ENCODE measurements at places on chromosomes 6 and 20.

GRCh38 chr6:69900869-69901268 is 34.5 kb downstream of the COL19A1 start:
- no peak for DNase-seq

DNA sequence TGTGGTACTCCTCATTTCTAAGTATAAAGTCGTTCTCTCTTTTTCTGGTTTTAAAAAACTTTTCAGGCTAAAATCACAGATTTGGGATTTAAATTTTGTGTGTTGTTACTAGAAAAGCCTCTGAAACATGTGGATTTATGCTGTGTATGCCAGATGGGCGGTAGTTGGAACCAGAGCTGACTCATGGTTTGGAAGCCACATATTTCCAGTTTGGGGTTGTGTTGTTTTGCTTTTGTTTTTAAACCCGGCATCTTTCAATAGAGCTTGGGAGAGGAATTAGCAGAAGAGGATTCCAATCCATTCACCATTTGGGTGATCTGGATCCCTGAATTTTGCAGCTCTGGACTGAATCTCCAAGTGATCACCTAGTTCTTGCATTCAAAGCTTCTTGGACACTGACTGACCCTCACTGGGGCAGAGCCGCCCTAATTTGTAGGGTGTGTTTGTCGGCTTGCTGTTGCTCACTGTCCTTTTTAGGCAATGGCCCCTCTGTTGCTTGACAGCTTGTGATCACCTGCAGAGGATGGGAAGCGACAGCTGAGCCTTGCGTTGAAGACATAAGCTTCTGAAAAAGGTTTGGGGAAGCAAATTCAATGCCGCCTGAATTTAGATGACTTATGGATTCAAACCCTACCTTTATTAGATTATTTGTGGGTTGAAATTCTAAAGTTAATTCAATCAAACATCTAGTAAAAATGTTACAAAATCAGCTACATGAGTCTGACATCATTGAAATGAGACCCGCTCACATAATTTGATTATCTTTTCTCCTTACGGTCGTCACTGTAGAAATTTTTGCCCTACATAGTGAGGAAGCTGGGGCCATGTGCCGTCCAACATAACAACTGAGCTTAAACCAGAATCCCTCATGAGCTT is 79.9 kb upstream of the CD83 start:
- DNase-seq, result no peak

DNA sequence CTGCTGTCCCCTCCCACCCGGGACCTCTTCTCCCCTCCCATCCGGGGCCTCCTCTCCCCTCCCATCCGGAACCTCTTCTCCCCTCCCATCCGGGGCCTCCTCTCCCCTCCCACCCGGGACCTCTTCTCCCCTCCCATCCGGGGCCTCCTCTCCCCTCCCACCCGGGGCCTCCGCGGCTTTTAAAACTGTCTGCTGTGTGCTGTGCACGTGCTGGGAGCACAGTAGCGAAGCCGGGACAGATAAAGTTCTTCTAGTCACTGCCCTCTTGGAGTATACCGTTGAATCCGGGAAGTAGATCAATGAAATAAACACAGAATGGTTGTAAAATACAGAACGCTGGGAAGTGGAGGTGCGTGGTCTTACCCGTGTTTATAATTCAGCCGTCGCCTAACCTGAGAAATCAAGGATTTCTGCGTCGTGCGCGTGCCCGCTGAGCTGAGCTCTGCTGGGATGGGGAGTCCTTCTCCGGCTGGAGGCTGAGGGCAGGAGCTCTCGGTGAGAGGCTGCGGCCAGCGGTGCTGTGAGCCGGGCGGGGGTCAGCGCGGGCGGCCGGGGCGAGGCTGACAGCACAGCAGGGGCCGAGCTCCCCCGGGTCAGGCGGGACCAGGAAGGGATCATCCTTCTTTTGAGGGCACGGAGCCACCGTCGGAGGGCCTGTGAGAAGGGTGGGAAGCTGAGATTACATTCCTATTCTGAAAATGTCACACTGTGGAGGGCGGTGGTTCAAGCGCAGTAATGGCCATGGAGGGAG is 19.6 kb upstream of the KIF25 start:
- no peak for DNase-seq

GRCh38 chr6:138455746-138456400 is 43.4 kb downstream of the NHSL1 start:
- DNase-seq, result no peak

- no peak for DNase-seq
These were observed 259.3 kb downstream of the BMP7 start for GRCh38 chr20:57007171-57007540.

DNA sequence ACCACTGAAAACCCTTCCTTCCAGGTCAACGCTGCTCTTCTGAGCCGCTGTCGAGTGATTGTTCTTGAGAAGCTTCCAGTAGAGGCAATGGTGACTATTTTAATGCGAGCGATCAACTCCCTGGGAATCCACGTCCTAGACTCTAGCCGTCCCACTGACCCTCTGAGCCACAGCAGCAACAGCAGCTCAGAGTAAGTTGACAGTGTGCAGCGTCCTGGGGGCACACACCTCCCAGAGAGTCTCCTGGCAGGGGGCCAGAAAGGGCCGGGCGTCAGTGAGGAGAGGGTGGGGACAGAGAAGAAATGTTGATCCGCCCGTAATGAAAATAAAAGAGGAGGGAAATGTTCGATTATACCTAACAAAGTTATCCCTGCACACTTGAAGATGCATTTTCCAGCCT is 5.0 kb downstream of the WRNIP1 start:
- no peak for DNase-seq

DNA sequence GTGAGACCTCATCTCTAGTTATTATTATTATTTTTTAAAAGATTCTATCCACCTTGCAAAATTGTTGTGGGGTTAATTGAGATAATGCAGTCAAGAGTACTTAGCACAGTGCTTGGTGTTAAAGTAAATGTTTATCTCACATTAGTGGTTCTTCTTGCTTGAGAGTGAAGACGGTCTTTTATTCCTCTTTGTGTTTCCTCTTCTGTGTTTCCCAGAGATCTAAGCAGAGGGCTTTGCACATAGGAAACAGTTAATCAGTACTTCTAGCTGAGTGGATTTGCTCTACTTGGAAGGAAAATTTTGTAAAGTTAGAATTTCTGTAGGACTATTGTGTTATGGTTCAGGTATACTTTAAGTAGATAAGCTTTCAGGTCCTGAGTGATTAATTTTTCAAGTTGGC is 3.5 kb downstream of the ARMC2 start:
- no peak for DNase-seq

DNA sequence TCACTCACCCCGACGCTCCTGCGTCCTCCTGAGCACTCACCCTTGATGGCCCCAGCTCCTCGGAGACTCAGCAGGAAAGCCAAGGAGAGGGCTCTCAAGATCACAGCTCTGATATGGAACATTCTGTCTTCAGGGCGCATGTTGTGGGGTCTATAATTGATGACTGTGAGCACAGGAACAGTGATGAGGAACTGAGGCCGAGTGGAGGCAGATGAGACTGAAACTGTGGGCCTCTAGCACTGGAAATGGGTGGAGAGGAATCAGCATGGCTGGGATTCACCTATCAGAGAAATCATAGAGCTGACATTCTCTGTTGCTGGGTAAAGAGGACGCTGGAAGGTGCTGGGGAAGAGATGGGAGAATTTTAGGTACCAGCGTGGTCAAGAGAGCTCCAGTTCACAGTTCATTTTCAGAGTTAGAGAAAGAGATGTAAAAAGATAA is at the start of gene HLA-DPA1:
HLA-DPA1 (minus strand) TSS at position 219 of the 441 bp plus-strand sequence.
- no peak for DNase-seq

GRCh38 chr20:62898970-62899632 is 27.2 kb downstream of the DIDO1 start:
- DNase-seq, result no peak

DNA sequence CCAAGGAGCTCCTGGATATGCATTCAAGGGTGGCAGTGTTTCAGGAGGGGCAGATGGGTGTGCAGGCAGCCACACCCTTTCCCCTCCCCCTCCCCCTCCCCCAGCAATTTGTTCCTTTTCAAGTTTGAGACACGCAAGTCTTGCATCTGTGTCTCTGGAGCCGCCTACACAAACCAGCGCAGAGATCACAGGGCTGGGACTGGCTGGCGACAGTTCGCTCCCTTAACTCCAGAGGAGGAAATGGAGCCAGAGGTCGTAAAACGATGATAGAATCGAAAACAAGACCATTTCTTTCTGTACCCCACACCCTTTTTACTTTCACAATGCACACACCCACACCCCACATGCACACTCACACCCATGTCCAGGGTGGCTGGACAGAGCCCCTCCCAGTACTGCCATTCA is 163.1 kb downstream of the LY86 start:
- no peak for DNase-seq

DNA sequence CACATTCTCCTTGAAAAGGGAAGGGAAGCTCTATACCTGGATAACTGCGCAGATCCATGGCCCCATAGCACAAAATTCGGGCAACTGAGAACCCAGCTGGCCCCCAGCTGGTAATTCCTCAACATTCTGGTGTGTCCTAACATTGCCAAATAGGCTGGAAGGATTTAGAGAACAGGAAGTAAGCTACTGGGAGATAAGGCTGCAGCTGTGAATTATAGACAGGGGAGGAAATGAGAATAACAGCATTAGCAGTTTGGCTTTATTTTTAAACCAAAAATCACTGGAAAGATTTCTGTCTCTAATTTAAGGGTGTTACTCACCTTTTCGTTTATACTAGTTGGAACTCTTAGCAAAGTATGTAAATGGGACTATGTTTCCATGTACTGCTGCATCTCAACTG is 97.2 kb downstream of the TULP4 start:
- no peak for DNase-seq

DNA sequence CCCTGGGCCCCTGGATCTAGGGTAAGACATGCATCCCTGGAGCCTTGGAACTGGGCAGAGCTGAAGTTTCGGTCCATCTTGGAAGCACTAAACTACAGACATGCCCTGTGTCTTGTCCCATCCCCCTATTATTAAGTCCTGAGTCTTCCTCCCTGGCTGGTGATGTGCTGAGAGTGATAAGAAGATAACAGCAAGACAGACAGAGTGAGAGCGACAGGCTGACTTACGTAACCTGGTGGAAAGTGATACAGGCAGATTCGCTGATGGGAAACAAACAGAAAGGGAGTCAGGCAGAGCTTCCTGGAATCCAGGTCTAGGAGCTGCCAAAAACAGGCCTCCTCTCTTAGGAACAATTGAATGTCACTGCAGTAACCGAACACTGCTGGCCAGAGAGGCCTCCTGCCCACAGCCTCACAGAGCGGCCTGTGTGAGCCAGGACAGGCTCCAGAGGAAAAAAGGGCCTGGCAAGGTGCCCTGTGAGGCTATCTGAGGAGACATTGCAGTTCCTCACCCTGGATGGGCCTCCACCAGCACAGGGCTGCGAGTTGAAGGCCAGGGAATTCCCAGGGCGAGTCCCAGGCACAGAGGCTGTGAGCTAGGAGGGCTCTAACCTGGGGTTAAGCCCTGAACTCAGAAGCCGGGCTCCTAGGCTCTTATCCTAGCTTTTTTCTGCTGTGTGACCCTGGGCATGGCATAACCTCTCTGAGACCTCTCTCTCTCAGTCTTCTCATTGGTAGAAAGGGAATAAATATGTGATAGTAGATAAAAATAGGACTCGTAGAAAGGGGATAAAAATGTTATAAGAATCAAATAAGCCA is 34.2 kb upstream of the B4GALT5 start:
- DNase-seq, result no peak

DNA sequence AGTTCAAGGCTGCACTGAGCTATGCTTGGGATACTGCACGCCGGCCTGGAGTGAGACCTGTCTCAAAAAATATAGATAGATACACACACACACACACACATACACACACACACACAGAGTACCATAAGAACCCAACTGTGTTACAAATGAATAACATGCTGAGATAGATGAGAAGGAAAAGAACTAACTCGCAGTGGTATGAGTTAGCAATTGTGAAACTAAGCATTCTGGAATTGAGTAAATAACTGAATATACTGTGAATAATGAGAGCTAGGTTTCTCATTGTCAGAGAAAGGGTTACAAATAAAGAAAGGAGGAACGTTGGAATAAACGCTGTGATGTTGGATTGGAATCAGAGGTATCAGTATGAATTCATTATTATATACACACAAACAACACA is 14.6 kb upstream of the FAXC start:
- DNase-seq, result no peak

DNA sequence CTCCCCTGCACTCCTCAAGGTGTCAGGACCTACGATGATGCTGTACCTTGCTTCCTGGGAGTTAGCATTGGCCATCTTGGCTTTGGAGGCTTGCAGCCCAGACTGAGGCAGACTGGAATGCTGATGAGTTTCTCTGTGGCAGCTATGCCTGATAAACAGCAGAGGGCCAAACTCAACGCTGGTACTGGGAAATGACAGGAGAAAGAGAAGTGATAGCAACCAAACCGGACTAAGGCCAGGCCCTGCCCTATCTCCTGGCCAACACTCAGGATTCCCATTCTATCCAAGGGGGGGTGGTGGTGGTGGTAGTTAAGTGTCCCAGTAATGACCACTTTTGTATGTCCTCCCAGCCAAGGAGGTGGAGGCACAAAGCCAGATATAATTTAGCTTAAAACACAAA is 90.0 kb upstream of the DTNBP1 start:
- no peak for DNase-seq

DNA sequence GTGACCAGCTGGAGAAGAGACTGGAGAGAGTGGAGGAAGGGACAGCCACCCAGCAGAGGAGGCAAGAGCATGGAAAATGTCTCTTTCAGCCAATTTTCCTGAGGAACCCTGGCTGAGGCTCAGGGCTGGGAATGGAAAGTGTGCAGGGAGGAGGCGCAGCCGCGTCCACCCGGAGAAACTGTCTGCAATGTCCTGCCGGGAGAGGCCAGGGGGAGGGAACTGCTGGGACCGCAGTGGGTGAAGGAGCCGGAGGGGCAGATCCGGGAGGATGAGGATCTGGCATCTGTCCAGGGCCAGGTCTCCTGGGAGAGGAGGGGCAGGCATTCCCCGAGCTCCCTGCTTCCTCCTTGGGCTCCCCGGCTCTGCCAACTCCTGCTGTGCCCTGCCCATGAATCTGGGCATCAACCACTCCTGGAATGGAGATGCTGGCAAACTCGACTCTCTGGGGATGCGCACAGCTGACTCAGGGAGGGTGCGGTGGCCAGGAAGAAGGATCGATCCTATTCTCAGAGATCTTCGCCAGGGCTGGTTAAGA is 17.4 kb upstream of the HM13 start:
- no peak for DNase-seq

DNA sequence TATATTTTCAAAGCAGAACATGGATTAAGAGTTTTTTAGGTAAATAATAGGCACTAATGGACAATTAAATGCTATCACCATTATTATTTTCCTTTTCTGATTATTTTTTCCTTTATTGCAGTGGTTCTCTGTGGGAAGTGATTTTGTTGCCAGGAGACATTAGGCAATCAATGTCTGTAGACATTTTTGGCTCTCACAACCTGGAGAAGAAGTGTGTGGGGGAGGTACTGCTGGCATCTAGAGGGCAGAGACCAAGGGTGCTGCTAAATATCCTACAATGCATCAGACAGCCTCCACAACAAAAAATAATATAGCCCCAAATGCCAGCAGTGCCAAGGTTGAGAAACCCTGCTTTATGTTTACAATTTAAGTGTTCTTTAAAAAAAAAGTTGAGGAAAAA is 8.3 kb downstream of the IFNGR1 start:
- no peak for DNase-seq

DNA sequence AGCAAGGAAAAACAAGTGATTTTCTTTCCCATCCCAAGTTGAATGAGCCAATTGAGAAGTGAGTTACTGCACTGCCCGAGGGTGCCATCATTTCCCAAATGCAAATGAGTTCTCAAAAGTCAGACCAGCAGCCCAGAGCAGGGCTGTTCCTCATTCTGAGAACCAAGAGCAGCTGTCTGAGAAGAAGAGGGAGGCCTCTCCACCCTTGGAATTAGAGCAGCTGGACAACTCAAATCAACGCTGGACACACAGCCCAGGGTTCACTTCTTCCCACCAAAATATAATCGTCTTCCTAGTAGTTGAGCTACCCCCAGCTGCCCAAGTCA is 4.6 kb upstream of the PREX1 start:
- DNase-seq, result no peak

Data from NCI-H1930 (cell line).